Endothelial cell (in vitro differentiated cells): ENCODE measurements at places on chromosomes 3 and 15. TPM values are rescaled to one million over a fixed set of nuclear protein-coding genes. Genes with fewer than 3 reads are reported as not detected.

- H3K4me1 ChIP-seq = no peaks in the 10 kb centered on the region
- H3K27ac ChIP-seq = no peak overlapping the region
- no peaks in the 10 kb centered on the region for H3K36me3 ChIP-seq
- H3K4me3 ChIP-seq = no peak overlapping the region
- DNase-seq = no peak
- H3K27me3 ChIP-seq = peaks cover 6% of the 10 kb centered on the region
Observed at GRCh38 chr3:177249203-177249602, 51.9 kb upstream of the TBL1XR1 start.

- H3K27ac ChIP-seq = no peak overlapping the region
- peaks cover 4% of the 10 kb centered on the region for H3K36me3 ChIP-seq
Observed at GRCh38 chr3:58528629-58529028, 8.4 kb downstream of the ACOX2 start.

GRCh38 chr15:41584636-41585126 is 25.7 kb downstream of the TYRO3 start:
- H3K4me1 ChIP-seq = peaks cover 6% of the 10 kb centered on the region
- H3K27me3 ChIP-seq = peaks cover 3% of the 10 kb centered on the region
- no peak for DNase-seq
- H3K36me3 ChIP-seq = peaks cover 3% of the 10 kb centered on the region
- H3K27ac ChIP-seq = no peak overlapping the region

DNA sequence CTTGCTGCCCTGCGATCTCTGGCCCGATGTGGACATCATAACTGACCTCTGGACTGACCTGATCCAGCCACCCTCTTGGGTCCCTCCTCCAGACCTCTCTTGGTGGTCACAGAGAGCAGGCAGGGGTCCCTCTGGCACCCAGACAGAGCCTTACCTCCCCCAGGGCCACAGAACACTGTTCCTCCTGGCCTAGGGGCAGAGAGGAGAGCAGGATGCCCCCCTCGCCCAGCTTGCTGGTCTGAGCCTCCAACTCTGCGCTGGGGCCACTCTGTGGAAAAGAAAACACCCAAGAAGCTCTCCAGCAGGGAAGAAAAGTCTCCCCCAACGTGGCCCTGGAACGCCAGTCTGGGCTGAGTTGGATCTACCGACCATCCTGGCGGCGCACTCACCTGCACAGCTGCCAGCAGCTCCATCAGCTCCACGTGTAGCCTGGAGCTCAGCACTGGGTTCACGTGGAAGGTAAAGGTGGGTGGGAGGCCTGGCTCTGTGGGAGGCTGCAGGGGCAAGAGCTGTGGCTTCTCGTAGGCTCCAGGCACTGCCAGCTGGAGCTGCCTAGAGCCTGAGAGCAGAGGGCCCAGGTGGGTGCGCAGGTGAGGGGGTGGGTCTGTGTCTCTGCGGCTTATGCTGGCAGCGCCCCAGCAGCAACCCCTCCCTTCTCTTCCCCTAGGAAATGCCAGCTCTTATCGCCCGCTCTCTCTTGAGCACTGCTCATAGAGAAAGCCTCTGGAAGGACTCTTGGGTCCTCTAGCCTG is 6.0 kb downstream of the PLA2G4F start:
- no peak overlapping the region for H3K27ac ChIP-seq
- peaks cover 6% of the 10 kb centered on the region for H3K36me3 ChIP-seq
- H3K4me1 ChIP-seq = peaks cover 3% of the 10 kb centered on the region
- H3K4me3 ChIP-seq = no peak overlapping the region

- no peak overlapping the region for H3K4me3 ChIP-seq
- H3K36me3 ChIP-seq = no peaks in the 10 kb centered on the region
- H3K4me1 ChIP-seq = peaks cover 4% of the 10 kb centered on the region
- DNase-seq = no peak
Observed at GRCh38 chr3:19221081-19221480, 72.8 kb downstream of the KCNH8 start.

DNA sequence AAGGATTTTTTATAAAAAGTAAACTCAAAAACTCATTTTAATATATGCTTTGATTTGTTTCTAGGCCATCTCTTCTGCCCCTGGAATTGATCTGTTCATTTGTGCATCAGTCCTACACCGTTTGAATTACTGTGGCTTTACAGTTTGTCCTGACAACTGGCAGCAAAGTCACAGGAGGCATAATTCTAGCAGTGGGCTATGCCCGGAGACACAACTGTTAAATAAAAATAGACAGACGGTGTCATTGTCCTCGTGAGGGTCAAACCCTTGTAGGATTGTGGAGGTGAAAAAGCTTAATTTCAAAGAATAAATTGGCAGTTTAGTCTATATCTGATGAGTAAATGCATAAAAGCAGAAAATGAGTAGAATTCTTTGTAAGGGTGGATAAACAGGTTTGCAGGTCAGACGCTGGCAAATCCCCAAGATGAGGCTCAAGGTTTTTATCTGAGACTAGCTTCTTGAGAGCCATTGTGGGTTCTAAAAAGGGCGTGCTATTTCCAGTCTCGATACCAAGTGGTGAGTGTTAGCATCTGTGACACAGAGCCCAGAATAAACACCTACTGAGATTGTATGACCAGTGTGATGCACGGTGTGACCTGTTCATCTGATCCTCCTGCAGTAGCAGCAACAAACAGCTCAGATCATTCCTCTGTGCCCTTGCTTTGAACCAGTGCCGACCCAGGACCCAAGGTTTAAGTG is 51.5 kb upstream of the SLCO3A1 start:
- H3K4me1 ChIP-seq = no peaks in the 10 kb centered on the region
- no peak for DNase-seq
- no peak overlapping the region for H3K27ac ChIP-seq
- peaks cover 3% of the 10 kb centered on the region for H3K27me3 ChIP-seq

DNA sequence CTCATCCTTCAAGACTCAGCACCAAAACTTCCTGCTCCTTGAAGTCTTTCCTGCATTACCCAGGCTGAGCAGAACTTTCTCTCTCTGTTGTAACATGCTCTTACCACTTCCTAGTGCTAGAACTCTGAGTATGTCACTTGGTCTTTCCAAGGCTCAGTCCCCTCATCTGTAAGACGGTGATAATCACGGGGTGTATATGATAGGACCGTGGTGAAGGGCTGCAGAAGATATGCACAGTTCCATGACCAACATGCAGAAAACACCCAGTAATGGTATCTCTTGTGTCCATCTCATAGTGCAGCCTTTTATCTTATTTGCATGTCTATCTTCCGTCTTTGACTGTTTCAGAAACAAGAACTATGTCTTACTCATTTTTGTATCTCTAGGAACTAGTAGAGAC is 154.5 kb downstream of the ZNF621 start:
- H3K27ac ChIP-seq = no peak overlapping the region
- no peaks in the 10 kb centered on the region for H3K36me3 ChIP-seq
- H3K4me1 ChIP-seq = no peaks in the 10 kb centered on the region

DNA sequence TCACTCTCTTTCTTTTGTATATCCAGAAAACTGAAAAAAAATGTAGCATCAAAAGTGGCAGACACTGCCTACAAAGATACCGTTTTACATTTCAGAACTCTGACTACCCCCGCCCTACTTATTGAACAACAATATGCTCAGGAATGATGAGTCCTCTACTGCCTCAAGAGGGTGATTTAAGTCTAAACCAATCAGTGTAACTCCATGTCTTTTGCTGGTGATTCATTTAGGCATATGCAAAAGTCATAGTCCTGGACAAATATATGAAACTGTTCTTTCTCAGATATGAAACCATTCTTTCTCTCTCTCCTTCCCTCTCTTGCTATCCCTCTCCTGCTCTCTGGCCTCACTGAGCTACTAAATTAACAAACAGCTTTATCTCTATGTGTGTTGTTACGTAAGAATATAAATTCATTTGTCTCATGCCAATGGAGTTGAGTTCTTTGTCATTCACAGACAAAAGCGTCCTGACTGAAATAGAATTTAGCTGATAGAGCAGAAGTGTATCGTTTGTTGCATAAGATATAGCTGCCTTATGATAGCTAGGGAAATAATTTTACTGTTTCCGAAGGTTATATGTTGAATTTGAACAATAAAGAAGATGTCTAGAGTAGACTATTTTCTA is 133.7 kb upstream of the OSTN start:
- no peak overlapping the region for H3K27ac ChIP-seq
- H3K4me1 ChIP-seq = no peaks in the 10 kb centered on the region
- H3K27me3 ChIP-seq = no peaks in the 10 kb centered on the region
- DNase-seq = no peak

DNA sequence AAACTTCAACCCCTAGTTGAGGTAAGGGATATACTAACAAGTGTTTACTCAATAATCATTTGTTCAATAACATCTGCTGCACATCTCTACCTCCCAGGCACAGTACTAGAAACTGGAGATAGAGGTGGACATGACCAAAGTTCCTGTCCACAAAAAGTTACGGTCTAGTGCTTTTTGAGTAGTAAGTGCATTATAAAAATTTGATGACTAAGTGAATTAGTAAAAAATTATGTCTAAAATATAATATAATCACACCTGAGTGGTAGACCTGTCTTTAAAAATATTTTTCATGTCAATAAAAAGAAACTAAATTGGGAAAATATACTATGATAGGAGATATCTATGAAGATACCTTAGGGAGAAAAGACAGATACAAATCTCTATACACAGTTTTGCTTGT is 121.5 kb upstream of the FHIT start:
- H3K27ac ChIP-seq = no peak overlapping the region
- no peaks in the 10 kb centered on the region for H3K36me3 ChIP-seq
- peaks cover 4% of the 10 kb centered on the region for H3K4me1 ChIP-seq
- DNase-seq = no peak
- H3K4me3 ChIP-seq = no peak overlapping the region
- H3K27me3 ChIP-seq = no peaks in the 10 kb centered on the region

DNA sequence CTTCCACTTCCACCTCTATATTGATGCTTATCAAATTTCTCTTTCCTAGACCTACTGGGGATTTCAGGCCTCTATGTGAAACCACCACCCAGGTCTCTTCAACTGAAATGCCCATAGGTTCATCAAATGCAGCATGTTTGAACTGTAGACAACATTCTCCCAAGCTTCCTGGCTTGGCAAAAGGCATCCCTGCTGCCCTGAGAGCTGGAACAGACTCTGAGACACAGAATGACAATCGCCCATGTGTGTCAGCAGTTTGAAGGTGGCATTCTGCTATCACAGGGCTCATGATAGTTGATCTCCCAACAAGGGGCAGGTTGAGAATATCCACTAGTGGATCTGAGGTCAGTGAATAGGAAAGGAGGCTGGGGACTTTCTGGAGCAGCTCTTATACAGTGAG is 200.7 kb downstream of the RPLP1 start:
- no peak for DNase-seq
- peaks cover 3% of the 10 kb centered on the region for H3K27me3 ChIP-seq
- no peak overlapping the region for H3K27ac ChIP-seq
- peaks cover 18% of the 10 kb centered on the region for H3K4me1 ChIP-seq

GRCh38 chr15:34941831-34942230 is 27.7 kb downstream of the AQR start:
- no peak overlapping the region for H3K27ac ChIP-seq
- H3K27me3 ChIP-seq = no peaks in the 10 kb centered on the region

DNA sequence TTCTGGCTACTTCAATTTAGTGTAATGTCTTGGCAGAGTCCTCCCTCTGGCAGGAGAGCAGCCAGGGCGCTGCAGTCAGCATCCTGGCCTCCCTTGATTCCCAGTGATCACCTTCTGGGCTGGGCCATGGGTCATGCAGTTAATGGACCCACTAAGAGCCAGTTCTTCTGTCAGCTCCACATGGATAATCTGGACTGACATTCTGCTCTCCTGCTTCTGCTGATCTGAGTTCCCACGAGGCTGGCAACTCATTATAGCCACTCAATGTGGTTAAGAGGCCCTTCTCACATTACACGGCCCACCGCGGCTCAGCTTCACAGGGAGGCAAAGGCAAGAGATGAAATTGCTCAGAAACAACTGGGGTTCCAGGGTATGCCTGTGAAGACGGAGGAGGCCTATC is 94.0 kb downstream of the WDR76 start:
- peaks cover 4% of the 10 kb centered on the region for H3K4me1 ChIP-seq
- H3K36me3 ChIP-seq = no peaks in the 10 kb centered on the region
- DNase-seq = no peak
- no peak overlapping the region for H3K27ac ChIP-seq
- no peaks in the 10 kb centered on the region for H3K27me3 ChIP-seq

DNA sequence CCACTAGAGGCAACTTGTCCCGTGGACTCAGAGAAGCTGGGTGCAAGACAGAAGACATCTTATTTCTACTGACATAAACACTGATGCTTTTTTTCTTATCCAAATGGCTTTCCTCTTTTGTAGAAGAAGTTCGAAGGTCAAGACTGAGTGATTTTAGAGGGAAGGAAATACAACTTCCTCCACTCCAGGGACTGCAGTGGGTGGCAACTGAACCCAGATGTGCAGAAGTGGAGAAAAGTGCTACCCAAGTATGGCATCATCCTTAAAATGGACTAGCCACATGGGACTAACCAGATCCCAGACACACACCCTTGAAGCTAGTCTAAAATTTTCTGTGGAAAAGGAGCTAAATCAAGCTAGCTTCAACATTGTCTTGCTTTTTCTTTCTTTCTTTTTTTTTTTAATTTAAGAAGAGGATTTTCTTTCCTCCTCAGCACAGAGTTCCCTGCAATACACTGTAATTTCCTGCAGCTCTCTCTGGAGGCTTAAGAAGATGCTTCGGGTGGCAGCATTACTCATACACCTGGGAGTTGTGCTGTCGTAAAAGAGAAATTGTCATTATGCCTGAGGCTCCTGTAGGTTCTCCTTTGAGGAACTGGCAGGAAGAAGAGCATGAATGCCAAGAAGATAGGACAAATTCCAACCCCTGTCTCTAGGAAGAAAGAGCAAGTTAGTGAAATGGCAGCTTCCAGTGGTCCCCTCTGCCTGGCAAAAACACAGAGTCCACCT is 3.8 kb upstream of the FRMD4B start:
- H3K4me3 ChIP-seq = no peak overlapping the region
- H3K4me1 ChIP-seq = peaks cover 32% of the 10 kb centered on the region
- peaks cover 4% of the 10 kb centered on the region for H3K36me3 ChIP-seq
- H3K27me3 ChIP-seq = peaks cover 2% of the 10 kb centered on the region
- no peak overlapping the region for H3K27ac ChIP-seq

Gene TGM5
- not detected for total RNA-seq

Gene NUP210
- total RNA-seq = 3.0 TPM

Gene SLC22A13
- 0.21 TPM for total RNA-seq
